Vagina (tissue), 2 donors: ENCODE measurements at places on chromosomes 6 and 20.

GRCh38 chr6:144065213-144065660 lies 30.1 kb downstream of the SF3B5 start:
- peak overlapping the region; percentile 75 for H3K4me3 ChIP-seq
- H3K36me3 ChIP-seq = no peaks in the 10 kb centered on the region
- no peak overlapping the region for H3K27ac ChIP-seq
- no peaks in the 10 kb centered on the region for H3K27me3 ChIP-seq

- peaks cover 15% of the 10 kb centered on the region for H3K36me3 ChIP-seq
- no peak overlapping the region for H3K4me3 ChIP-seq
- no peak for DNase-seq
Measured at GRCh38 chr20:35807877-35808276, 36.1 kb downstream of the PHF20 start.

DNA sequence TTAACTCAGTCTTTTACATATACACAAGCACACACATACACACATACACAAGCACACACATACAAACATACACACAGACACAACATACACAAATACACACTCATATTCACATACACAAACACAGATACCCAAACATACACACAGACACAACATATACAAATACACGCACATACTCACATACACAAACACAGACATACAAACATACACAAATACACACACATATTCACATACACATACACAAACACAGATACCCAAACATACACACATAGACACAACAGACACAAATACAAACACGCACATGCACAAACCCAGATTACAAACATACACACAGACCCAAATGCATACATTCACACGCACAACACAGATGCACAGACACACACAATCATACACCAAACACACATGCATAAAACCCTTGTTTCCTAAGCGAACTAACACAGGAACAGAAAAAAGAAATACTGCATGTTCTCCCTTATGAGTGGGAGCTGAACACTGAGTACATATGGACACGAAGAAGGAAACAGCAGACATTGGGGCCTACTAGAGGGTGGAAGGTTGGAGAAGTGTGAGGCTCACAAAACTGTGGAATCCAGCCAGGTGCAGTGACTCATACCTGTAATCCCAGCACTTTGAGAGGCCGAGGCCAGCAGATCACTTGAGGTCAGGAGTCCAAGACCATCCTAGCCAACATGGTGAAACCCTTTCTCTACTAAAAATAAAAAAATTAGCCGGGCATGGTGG lies 34.2 kb downstream of the PIM1 start:
- H3K4me3 ChIP-seq = no peak overlapping the region
- no peaks in the 10 kb centered on the region for H3K4me1 ChIP-seq
- H3K27me3 ChIP-seq = no peaks in the 10 kb centered on the region
- H3K36me3 ChIP-seq = no peaks in the 10 kb centered on the region
- no peak for DNase-seq
- no peak overlapping the region for H3K27ac ChIP-seq

DNA sequence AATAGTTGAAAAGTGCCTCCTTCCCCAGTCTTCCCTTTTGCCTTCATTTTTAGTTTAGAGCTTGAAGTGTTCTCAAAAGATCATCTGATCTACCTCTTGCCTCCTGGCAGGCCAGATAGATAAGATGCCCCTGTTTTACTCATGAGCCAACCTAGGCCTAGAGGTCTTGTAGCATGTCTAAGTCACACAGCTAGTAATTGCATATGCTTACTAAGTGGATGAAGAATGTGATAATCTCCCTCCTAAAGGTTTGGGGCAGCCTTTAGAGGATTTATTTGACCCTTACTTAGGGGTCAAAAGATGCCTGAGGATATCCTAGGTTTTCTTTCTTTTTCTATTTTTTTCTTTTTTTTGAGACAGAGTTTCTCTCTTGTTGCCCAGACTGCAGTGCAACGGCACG lies 2.1 kb downstream of the C6orf141 start:
- no peak for DNase-seq
- H3K27ac ChIP-seq = no peak overlapping the region
- H3K4me3 ChIP-seq = peak overlapping the region; percentile 59
- no peaks in the 10 kb centered on the region for H3K36me3 ChIP-seq
- no peaks in the 10 kb centered on the region for H3K27me3 ChIP-seq

GRCh38 chr20:58113716-58114115 lies 114.7 kb downstream of the ANKRD60 start:
- no peak for DNase-seq
- no peaks in the 10 kb centered on the region for H3K36me3 ChIP-seq
- H3K4me1 ChIP-seq = peaks cover 14% of the 10 kb centered on the region
- no peak overlapping the region for H3K4me3 ChIP-seq
- no peaks in the 10 kb centered on the region for H3K27me3 ChIP-seq

GRCh38 chr6:19879663-19880062 lies 42.5 kb downstream of the ID4 start:
- H3K4me3 ChIP-seq = no peak overlapping the region
- no peak overlapping the region for H3K27ac ChIP-seq
- no peaks in the 10 kb centered on the region for H3K36me3 ChIP-seq
- no peaks in the 10 kb centered on the region for H3K27me3 ChIP-seq

GRCh38 chr6:168691774-168692173 lies 250.8 kb downstream of the SMOC2 start:
- H3K27me3 ChIP-seq = no peaks in the 10 kb centered on the region
- no peaks in the 10 kb centered on the region for H3K36me3 ChIP-seq
- no peak overlapping the region for H3K4me3 ChIP-seq
- H3K4me1 ChIP-seq = no peaks in the 10 kb centered on the region

- no peak overlapping the region for H3K4me3 ChIP-seq
- H3K27me3 ChIP-seq = no peaks in the 10 kb centered on the region
- no peak for DNase-seq
- H3K36me3 ChIP-seq = no peaks in the 10 kb centered on the region
- H3K4me1 ChIP-seq = no peaks in the 10 kb centered on the region
Measured at GRCh38 chr6:156544046-156544445, 233.1 kb upstream of the ARID1B start.
